Right cardiac atrium (tissue), 5 donors: ENCODE measurements at places on chromosomes 16 and 17.

GRCh38 chr16:11575223-11575589 lies 11.5 kb downstream of the LITAF start:
- peak; percentile 10 for DNase-seq

- no peak for DNase-seq
Measured at GRCh38 chr17:65198653-65199382, 61.6 kb downstream of the RGS9 start.

DNA sequence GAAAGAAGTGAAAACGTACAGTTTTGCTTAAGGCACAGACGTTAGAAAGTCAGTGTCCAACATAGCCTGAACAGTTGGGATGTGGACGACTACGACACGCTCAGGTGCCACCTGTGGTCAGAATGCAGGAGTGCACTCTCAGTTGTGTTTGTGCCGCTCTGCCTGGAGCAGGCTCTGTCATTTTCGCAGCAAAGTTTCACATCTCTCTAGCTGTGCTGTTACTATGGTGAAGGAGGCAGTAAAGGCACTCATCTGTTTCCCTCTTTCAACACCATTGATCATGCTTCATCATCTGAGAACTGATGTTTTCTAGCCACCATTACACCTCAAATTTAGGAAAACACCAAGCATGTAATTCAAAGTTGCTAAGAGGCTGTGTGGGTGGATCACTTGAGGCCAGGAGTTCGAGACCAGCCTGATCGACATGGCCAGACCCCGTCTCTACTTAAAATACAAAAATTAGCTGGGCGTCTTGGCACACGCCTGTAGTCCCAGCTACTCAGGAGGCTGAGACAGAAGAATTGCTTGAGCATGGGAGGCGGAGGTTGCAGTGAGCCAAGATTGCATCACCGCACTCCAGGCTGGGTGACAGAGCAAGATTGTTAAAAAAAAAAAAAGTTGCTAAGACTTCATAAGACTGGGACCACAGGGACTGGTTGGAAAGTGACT lies 44.9 kb upstream of the DNAJA2 start:
- DNase-seq: no peak

DNA sequence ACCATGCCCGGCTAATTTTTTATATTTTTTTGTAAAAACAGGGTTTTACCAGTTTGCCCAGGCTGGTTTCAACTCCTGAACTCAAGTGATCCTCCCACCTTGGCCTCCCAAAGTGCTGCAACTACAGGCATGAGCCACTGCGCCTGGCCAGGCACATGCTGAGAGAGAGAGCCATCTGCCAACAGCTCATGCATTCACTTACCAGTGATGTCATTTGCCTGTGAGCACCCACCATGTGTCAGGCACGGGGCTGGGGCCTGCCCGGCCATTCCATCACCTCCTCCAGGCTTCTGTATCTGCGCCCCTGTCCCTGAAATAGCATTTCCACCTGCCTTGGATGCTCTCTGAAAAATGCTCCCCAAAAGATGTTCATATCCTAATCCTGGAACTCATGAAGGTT lies 43.6 kb upstream of the PEMT start:
- DNase-seq: no peak

- no peak for DNase-seq
Measured at GRCh38 chr16:23333034-23333579, 31.0 kb downstream of the SCNN1B start.

DNA sequence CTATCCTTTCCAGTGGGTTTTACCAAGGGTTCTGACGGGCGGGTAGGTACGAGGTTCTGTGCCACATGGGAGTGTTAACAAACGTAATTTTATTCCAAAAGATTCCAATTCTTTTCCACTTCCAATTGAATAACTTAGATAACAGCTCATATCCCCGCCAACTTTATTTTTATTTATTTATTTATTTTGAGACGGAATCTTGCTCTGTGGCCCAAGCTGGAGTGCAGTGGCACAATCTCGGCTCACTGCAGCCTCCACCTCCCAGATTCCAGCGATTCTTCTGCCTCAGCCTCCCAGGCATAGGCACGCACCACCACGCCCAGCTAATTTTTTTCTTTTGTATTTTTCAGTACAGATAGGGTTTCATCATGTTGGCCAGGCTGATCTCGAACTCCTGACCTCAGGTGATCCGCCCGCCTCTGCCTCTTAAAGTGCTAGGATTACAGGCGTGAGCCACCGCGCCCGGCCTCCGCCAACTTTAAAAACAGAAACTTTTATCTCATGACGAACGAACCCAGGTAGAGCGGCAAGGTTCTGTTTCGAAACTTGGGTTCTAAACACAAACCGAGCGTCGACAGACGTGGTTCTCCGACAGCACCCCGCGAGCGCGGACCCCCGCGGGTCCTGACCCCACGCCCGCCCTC lies 613 bp downstream of the ECI1 start:
- DNase-seq: no peak

GRCh38 chr16:63774302-63774701 lies 1347.6 kb downstream of the CDH11 start:
- DNase-seq: no peak
